ENCODE measurements at places on chromosomes 7 and 10.

DNA sequence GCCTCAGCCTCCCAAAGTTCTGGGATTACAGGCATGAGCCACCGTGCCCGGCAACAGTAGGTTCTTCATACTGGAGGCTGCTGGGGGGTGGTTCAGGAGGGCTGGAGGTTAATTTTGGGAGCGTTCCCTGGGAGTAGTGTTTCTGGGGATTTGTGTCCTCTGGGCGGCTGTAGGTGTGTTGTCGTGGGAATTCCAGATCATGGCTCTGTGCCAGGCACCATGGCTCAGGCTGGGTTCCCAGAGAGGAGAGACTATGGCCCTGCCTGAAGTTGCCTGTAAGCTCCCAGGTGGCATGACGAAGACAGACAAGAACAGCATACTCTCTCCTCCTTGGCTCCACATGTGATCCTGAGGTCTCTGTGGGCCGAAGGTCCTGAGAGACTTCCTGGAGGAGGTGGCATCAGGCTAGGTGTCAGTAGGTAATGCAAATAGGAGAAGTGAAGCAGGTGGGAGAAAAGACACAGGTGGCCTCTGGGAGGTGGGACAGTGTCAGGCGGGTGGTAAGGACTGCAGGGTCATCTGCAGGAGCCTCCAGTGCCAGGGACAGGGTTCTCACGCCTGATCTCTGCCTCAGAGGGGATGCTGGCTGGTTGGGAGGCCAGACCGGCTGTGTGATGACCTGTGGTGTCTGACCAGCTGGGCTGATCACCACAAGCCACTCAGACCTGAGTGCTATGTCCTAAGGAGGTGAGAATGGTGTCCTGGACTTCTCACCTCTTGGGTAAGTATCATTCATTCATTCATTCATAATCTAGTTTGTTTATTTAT lies 18.7 kb downstream of the CLIP2 start:
- DNase-seq = no peak

DNA sequence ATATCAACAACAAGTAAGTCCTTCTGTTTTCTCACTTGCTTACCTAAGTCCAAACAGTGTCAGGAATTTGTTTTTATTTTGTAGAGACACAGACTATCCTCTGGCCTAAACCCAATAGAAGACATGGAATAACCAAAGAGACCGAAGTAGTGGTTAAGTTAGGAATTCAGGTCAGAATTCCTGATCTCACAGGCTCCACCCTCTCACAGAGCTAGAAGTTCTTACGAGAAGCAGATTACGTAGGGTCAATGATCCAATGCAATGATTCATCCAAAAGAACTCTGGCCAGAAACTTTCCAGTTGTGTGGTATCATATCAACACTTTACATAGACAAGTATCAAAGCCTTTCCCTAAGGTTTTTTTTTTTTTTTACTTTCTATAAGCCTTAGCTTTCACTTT lies 73.8 kb downstream of the IQUB start:
- DNase-seq = no peak

DNA sequence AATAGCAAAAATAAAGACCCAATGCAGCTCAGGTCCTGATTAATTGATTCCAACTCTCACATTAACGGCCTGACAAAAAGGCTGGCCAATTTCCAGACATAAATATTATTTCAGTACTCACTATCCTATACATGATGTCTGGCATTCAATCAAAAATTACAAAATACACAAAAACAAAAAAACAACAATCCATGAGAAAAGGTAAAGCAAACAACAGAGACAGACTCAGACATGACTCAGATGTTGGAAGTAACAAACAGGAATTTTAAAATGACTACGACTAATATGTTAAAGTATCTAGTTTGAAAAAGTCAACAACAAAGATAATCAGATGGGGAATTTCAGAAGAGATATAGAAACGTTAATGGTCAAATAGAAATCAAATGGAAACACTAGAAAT lies 152.8 kb downstream of the AMPH start:
- no peak for DNase-seq

- DNase-seq = no peak
Observed at GRCh38 chr7:132687981-132688383, 111.7 kb upstream of the PLXNA4 start.

DNA sequence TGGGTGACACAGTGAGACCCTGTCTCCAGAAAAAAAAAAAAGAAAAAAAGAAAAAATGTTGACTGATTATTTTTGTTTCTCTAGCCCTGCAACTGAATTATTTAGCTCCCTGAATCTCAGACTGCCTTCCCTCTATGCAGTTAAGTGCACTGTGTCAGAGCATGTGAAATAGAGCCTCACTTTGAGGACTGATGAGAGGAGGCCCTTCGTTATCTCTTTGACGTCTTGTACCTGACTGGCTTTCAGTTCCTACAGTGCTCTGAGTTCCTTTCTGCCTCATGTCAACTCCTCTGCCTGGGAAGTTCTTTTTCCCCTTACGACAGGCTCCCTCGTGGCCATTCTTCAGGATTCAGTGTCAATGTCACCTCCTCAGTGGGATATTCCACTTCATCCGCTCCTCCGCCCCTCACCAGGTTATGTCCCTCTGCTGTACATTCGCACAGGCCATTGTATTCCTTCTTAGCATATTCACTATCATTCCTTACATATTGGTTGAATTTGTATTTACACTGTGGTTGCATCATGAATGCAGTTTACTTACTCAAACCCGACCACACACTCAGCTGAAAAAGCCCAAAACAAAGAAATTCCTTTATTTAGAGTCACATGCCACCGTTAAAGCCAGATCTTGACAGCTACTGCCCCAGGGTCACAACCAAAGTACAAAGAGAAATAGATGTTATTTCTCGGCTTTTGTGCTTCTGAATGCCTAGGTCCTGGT lies 18.1 kb upstream of the CAMK2G start:
- DNase-seq = no peak

- no peak for DNase-seq
Observed at GRCh38 chr10:36114141-36114540, 472.0 kb upstream of the FZD8 start.

DNA sequence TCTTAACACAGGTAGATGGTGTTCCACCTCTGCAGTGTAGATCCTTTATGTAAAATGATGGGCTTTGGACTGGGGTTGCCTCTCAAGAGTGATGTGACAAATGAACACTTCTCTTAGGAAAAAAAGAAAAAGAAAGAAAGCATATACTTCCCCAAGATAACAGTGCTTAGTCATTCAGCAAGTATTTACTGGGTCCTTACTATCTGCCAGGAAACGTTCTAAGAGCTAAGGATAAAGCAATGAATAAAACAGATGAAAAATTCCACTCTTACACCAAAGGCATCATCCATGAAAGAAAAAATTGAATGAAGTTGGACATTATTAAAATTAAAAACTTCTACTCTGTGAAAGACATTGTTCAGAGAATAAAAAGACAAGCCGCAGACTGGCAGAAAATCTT lies 177.3 kb downstream of the C7orf25 start:
- no peak for DNase-seq

GRCh38 chr10:49500412-49500811 lies 38.5 kb downstream of the ERCC6 start:
- no peak for DNase-seq

- no peak for DNase-seq
Observed at GRCh38 chr7:115145512-115145911, 223.6 kb downstream of the MDFIC start.

GRCh38 chr10:22637491-22637890 lies 76.9 kb downstream of the PIP4K2A start:
- DNase-seq = no peak

DNA sequence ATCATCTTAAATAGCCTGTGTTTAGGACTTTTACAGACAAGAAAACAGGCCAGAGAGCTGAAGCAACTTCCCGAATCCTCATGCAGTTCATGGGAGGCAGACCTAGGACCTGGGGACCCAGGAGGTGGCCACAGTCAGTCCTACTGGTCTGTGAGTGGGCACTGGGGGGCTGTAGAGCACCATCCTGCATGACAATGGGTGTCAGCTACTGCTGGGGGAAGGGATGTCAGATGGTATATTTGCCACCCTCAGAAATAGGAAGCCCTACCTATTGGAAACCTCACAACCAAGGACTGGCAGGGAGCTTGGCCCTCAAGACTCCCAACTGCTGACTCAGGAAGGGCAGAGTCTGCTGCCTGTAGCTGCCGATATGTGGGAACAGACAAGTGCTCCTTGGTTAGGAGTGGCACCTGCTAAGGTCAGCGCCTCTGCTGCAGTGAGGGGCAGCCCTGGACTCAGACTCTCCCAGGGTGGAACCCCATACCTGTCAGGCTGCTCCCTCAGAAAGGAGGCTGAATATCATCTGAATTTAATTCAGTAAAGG lies 29.7 kb downstream of the OGDH start:
- no peak for DNase-seq

GRCh38 chr7:47782792-47783191 lies 165.5 kb downstream of the PKD1L1 start:
- no peak for DNase-seq

DNA sequence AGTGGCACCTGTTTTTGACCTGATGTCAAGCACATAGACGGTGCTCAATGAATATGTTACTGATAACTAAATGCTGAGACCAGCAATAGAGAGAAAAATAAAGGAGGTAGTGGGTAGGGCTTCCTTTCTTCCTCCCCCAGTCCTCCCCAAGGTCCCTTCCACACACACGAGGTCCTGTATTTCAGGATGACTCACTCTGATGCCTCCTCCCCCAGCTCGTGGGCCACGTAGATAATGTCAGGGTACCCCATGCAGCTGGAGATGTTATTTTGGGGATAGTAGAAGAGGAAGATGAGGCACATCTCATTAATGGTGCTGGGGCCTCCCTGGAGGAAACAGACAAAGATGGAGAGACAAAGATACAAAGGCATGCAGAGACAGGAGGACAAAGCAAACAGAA lies 17.3 kb downstream of the PRSS58 start:
- DNase-seq = no peak

- DNase-seq = no peak
Observed at GRCh38 chr7:95980167-95980566, 207.8 kb downstream of the DYNC1I1 start.

DNA sequence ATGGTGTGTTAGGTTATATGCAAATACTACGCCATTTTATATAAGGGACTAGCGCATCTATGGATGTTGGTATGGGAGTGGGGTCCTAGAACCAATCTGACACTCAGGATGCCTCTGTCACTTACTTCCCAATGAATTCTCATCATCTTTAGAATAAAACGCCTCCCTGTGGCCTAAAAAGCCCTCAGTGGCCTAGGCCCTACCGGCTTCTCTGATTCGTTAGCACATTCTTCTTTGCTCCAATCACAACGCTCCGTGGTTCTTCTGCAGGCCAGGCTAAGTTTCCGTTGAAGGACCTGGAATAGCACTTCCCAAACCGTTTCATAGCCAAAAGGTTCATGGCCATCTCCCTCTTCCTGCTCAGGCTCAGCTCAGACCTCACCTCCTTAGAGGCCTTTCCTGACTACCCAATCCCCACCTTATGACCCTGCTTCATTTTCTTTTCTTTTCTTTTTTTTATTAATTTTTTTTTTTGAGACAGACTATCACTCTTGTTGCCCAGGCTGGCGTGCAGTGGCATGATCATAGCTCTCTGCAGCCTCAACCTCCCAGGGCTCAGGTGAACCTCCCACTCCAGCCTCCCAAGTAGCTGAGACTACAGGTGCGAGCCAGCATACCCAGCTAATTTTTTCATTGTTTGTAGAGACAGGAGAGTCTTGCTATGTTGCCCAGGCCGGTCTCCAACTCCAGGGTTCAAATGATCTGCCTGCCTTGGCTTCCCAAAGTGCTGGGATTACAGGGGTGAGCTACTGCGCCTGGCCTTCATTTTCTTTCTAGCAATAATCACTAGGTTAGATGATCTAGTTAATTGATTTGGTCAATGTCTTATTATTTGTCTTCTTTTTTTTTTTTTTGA lies 24.5 kb upstream of the YWHAG start:
- DNase-seq = no peak

DNA sequence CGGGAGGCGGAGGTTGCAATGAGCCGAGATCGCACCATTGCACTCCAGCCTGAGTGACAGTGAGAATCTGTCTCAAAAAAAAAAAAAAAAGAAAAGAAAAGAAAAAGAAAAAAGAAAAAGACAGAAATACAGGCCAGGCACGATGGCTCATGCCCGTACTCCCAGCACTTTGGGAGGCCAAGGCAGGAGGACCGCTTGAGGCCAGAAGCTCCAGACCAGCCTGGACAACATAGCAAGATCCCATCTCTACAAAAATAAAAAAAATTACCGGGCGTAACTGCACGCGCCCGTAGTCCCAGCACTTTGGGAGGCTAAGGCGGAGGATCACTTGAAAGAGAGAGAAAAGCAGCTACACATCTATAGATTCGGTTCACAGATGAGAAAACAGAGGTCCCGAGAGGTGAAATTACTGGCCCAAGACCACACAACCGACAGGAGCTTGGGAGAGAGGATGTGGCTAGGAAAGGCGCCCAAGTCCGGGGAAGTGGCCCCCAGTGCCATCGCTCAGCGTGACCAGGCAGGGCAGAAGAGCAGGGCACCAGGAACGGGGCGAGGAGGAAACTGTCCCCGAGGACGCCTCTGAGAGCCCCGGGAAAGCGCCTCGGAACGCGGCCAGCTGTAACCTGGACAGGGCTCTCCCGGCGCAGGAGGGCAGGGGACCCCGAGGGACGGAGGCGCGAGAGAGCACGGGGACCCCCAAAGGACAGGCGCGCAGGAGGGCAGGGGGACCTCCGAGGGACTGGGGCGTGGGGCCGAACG lies 612 bp downstream of the SNX8 start:
- no peak for DNase-seq

GRCh38 chr7:99831595-99831994 lies 3.8 kb downstream of the CYP3A43 start:
- DNase-seq = no peak

DNA sequence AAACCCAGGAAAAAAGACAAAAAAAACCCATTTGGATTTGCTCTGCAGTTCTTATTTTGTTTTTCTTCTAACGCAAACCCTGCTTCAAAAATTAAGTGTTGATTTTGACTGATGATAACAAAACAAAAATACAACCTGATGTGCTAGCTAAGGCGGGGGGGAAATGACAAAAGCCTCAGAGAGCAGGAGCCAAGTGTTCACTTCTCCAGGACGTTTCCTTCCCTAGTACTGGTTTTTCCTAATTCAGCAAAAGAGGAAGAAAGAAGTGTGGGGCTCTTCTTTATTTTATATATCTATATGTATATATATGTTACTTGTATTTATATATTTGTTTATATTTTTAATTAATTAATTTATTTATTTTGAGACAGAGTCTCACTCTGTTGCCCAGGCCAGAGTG lies 28.0 kb downstream of the SNX10 start:
- no peak for DNase-seq

GRCh38 chr10:113647812-113648211 lies 16.0 kb downstream of the NRAP start:
- no peak for DNase-seq

- DNase-seq = no peak
Observed at GRCh38 chr10:46266306-46266985, 20.4 kb upstream of the ANTXRL start.

DNA sequence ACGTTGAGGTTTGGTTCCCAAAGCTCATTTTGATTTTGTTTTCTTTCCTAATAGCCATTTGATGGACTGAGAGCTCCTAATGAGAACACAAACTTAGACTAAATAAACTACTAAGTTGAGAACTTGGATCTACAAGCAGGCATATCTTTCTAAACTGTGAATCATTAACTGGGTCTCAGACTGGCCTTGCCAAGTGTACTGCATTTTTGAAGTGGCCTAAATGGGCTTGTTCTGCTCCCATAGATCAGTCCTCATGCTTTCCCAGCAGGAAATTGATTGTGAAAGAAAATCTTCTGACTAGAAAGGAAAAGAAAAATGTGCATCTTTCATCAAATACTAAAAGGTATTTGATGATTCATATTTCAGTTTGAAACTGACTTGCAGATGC lies 46.7 kb upstream of the RBM33 start:
- no peak for DNase-seq

Data from LNCaP clone FGC (cell line).